ENCODE measurements at places on chromosomes 3 and 15. TPM values are rescaled to one million over a fixed set of nuclear protein-coding genes. Genes with fewer than 3 reads are reported as not detected.

The COL6A5 gene
- total RNA-seq = under 0.01 TPM

The VWA5B2 gene
- total RNA-seq = not detected

The ARPP21 gene
- total RNA-seq = not detected

The RGMA gene
- total RNA-seq = 0.22 TPM

The CCDC71 gene
- total RNA-seq = 18.1 TPM

The ZPLD1 gene
- total RNA-seq = 0.62 TPM

The KLF15 gene
- 1.5 TPM for total RNA-seq

The CCR1 gene
- total RNA-seq = 0.87 TPM

The NTRK3 gene
- total RNA-seq = under 0.01 TPM

The POMGNT2 gene
- total RNA-seq = 15.9 TPM

The CKMT1A gene
- total RNA-seq = not detected

The CCDC14 gene
- 48.9 TPM for total RNA-seq

The ALPK3 gene
- 0.11 TPM for total RNA-seq

The BOC gene
- total RNA-seq = 16.6 TPM

The CHRD gene
- 7.4 TPM for total RNA-seq

The CCDC39 gene
- 0.12 TPM for total RNA-seq

The CCDC191 gene
- total RNA-seq = 1.2 TPM

The FANCD2OS gene
- not detected for total RNA-seq

The CPLX3 gene
- total RNA-seq = not detected

The EXD1 gene
- total RNA-seq = 0.11 TPM

The PLAAT1 gene
- total RNA-seq = 0.66 TPM

The XYLB gene
- total RNA-seq = 5.4 TPM

The TMEM40 gene
- not detected for total RNA-seq

Measured in uterine smooth muscle cell (primary cell).